ENCODE measurements at places on chromosomes 6 and 20.
A peak's percentile ranks its signal among the peaks of the same experiment; 100 is the strongest.

- no peak for DNase-seq
Observed at GRCh38 chr20:35368666-35369423, 42.9 kb downstream of the UQCC1 start.

- DNase-seq: no peak
Observed at GRCh38 chr6:63317641-63318040, 2.1 kb downstream of the LGSN start.

DNA sequence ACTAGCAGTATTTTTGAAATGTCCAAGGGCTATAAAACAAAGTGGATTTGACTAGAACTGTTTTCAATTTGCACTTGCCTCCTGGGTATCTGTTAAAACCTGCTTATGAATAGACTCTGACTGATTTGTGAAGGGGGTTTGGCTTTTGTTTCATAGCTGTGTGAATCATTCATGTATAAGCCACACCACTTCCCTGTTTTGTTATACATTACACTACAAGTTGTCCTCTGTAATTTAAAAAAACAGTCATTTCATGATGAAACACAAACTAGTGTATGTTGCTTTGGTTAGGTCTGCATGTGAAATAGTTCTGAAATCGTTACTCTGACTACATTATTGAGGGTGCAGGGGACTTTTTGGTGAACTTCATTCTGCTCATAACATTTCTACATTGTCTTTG lies 121.7 kb downstream of the NKAIN2 start:
- DNase-seq: no peak

- no peak for DNase-seq
Observed at GRCh38 chr6:88473589-88473988, 307.4 kb upstream of the CNR1 start.

DNA sequence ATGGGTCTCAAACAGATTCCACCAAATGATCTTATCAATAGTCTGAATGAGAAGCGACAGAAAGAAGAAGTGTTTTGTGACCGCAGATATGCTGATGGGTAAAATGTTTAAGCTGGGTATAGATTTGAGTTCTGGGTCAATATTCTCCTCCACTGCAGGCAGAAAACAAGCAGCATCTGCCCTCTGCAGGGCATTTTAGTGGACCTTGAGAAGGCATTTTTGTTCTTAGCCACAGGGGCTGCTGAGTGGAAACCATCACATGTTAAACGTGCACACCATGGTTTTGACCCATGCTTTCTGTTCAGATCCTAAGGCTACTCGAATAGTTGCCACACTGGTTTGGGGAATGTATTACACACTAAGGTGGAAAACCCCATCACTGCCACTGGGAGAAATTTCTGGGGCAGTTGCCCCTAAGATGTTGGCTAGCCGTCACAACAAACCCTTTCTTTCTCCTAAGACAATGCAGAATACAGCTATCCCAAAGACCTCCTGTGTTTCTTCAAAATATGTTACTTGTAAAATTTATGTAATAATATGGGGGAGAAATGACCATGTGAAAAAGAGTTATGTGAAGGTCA lies 5.5 kb downstream of the POU3F2 start:
- no peak for DNase-seq

DNA sequence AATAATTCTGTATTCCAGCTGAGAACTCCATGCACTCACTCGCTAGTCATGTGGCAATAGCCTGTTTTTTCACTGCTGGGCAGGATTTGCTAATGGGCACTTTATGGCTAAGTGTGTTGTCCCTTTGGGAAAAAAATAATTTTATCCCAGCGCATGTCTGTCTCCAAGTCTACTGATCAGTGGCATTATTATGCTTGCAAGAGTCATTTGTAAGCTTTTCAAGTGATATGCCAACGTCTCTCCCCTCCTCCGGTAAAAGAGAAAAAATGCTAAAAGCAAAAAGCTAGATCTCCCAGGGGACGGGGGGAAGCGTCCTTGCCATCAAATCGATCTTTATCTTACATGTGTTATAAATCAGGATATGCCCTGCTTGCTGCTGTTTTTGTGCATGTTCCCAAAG lies 407.7 kb downstream of the CDH26 start:
- no peak for DNase-seq

GRCh38 chr20:3239026-3239866 lies at the start of gene SLC4A11:
TSS of gene SLC4A11 (minus strand) at chr20:3239190. CDS start at chr20:3239137, 53 bp downstream.
- peak; percentile 47 for DNase-seq

DNA sequence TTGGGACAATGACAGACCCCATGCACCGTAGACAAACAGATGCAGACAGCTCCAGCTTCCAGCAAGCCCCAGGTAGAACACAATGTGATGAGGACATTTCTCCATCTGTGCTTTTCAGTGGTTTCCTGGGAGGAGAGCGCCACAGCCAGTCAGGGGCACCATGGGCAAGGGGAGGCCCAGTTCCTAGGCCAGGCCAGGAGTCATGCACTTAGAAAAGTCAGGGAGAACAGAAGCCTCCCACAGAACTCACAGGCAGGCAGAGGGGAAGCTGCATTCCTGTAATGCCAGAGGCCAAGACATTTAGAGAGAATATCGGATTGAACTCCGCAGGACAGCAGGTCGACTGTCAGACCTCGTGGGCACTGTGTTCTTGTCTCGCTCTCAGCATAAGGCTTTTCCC lies 9.2 kb downstream of the SYNDIG1 start:
- DNase-seq: no peak

DNA sequence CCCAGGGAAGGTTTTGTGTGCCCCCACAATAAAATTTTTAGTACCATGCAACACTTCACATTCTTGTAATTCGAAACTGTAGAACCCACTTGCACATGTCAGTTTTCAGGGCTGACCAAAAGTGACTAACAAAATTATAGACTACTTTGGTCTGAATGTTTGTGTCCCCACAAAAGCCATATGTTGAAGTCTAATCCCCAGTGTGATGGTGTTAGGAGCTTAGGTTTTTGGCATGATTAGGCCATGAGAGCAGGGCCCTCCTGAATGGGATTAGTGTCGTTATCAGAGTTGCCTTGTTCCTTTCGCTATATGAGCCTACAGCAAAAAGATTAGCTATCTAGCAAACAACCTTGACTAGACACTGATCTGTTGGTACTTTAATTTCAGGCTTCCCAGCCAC lies 49.0 kb upstream of the TENT5A start:
- no peak for DNase-seq

GRCh38 chr6:82013561-82014530 lies 233.7 kb downstream of the IBTK start:
- DNase-seq: no peak

DNA sequence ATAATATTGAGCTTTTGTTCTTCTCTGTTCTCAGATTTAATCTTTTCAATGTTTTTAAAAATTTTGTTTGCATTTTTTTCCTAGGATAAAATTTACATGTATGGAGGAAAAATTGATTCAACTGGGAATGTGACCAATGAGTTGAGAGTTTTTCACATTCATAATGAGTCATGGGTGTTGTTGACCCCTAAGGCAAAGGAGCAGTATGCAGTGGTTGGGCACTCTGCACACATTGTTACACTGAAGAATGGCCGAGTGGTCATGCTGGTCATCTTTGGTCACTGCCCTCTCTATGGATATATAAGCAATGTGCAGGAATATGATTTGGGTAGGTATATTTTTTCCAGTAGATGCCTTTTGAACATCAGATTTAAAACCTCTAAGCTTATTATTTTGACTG lies 89.8 kb downstream of the ATRN start:
- no peak for DNase-seq

DNA sequence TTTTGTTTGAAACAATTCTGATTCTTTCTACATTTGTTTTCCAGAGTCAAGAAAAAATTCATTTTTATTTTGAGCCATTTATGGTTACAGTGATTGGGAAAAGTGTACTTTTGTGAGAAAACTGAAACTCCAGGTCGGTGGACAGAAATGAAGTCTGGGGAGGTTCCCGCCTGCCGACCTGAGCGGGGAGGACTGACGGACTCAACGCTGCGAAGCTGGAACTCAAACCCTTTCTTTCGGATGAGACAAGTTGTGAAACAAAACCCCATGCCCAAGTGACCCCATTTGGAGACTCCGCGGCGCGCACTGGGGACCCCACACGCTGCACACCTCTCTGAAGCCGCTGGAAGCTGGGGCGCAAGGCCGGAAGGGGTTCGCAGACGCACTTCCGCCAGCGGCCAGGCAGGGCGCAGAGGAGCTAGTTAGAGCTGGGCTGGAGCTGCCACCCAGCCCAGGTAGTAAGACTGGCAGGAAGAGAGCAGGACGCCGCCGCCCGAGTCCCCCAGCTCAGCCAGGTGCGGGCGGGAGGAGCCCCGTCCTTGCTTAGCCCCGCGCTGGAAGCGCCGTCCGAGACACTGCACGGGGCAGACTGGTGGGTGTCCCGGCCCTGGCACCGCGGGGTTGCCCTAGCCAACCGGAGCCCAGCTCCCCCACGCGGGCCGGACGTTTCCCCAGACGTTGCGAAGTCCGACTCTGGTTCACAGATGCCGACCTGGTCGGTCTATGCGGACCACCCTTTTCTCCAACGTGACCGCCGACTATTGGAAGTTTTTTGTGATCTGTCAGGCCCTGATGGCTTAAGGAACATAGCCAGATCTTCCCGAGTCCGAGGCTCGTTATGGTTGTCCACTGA lies 19.8 kb upstream of the ZSCAN16 start:
- DNase-seq: peak; percentile 78

GRCh38 chr6:35176301-35177024 lies 35.3 kb upstream of the TCP11 start:
- DNase-seq: no peak

GRCh38 chr6:138454981-138455706 lies 44.1 kb downstream of the NHSL1 start:
- DNase-seq: peak; percentile 66

DNA sequence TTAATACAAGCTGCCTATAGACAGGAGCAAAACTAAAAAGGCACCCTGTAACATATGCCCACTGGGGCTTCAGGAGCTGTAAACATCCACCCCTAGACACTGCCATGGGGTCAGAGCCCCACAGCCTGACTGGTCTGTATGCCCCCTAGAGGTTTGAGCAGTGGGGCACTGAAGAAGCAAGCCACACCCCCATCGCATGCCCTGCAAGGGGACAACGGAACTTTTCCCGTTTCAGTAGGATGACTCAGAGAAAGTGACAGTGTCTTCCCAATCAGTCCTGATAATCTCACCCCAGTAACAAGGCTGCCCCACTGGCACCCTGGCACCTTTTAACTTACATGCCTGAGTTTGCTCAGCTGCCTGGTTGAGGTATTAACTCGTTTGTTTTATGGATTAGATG lies 35.9 kb downstream of the BEND3 start:
- DNase-seq: no peak

DNA sequence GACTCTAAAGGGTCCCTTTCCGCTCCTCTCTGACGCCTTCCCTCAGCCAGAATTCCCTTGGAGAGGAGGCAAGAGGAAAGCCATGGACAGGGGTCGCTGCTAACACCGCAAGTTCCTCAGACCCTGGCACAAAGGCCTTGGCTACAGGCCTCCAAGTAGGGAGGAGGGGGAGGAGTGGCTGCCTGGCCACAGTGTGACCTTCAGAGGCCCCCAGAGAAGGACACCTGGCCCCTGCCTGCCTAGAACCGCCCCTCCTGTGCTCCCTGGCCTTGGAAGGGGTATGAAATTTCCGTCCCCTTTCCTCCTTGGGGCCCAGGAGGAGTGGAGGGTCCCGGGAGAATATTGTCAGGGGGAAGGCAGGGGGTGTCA lies 2.7 kb downstream of the VEGFA start:
- no peak for DNase-seq

- no peak for DNase-seq
Observed at GRCh38 chr6:150492507-150492906, 107.2 kb upstream of the PLEKHG1 start.

DNA sequence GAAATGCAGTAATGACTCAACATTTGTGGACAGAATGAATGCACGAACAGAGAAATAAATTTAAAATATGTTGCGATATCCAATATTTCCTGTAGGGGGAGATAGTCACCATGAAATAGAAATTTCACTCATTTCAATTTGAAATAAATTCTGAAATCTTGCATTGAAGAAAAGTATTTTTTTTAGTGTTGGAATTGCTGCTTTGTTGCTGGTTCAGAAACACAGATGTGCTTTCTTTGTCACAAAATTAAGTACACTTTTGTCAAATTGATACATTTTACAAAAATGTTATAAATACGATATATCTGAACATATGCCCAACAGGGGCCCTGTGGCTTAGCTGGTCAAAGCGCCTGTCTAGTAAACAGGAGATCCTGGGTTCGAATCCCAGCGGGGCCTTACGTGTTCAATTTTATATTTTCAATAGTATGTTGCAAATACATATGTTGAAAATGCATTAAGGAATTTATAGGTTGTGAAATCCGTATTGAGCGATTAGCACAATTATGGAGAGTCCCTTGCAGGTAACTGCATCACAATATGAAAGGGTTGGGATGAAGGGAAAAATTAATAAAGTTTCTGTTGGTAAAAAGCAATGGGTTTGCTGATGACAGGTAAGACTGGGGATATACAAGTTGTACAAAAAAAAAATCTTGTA lies 85.4 kb upstream of the PRSS16 start:
- no peak for DNase-seq

DNA sequence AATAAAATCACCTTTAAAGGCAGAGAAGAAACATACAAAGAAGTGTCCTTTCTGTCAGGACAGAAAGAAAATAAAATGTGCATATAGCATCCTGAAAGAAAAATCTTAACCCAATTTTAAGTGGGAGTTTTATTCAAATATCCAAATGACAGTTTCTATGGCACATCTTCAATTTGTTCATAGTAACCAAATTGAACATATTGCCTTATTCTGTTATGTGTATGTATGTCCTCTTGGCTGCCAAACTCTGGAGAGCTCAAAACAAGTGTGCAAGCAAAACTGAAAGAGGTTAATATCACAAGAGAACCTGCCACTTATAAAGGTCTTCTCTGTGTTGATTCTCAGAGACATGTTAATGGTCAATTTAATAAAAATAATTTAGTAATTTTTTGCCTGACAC lies 334.7 kb downstream of the BCKDHB start:
- DNase-seq: no peak

DNA sequence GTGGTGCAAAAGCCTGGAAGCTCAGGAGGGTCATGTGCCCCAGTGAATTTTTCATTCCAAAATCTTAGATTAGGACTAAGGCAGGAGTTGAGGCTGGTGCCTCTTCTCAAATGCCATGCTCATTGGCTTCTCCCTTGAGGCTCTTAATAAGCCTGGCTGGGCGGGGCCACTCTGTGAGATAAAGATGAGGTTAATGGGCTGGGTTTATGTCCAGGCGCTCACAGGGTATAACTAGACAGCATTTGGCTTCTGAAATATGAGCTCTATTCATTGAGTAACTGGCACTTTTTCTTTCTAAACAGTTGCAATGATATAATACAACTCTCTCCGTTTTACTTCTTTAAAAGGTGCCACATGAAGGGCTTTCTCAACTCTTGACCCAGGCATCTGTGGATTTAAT lies 156.3 kb downstream of the SCML4 start:
- DNase-seq: no peak

GRCh38 chr6:149094156-149094555 lies 223.4 kb upstream of the TAB2 start:
- no peak for DNase-seq

- DNase-seq: no peak
Observed at GRCh38 chr6:15577550-15578171, 85.2 kb downstream of the DTNBP1 start.

All from mucosa of gallbladder (tissue), 1 donor.